ENCODE measurements at places on chromosomes 7 and 10. TPM values are rescaled to one million over a fixed set of nuclear protein-coding genes. Genes with fewer than 3 reads are reported as not detected.
A peak's percentile ranks its signal among the peaks of the same experiment; 100 is the strongest.

The MMP21 gene
- polyA plus RNA-seq = 0.20 TPM

The ABCA13 gene
- 1.8 TPM for polyA plus RNA-seq

The SKIDA1 gene
- 13.6 TPM for polyA plus RNA-seq

DNA sequence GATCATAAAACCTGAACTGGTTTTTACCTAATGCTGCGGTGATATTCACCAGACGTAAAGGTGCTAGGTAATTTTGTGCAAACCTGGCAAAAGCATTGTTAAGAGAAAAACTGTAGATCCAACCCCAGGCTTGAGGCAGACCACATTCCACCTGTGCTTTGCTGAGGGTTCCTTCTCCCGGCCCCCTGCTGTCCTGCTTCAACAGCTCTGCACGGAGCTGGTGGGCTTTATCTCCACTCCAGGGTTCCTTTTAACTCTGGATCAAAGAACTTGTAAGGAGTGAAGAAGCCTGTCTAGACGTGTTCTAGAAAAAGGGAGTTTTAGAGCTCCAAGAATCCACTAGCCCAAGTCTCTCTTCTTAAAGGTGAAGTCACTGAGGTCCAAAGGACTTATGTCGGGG lies 87.5 kb upstream of the NMT2 start:
- DNase-seq = no peak

GRCh38 chr10:117204316-117204715 lies 7.0 kb downstream of the KCNK18 start:
- DNase-seq = no peak

DNA sequence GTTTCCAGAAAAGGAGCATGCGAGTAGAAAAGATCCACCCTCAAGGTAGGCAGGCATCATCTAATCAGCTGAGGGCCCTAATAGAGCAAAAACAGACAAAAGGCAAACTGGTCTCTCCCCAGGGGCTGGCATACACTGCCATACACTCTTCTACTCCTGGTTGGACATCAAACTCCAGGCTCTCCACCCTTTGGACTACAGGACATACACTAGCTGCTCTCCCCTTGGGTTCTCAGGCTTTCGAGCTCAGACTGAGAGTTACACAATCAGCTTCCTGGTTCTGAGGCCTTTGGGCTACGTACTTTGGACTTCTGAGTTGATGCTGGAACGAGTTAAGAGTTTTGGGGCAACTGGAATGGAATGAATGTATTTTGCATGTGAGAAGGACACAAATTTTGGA lies 50.9 kb upstream of the TM9SF3 start:
- DNase-seq = no peak

- DNase-seq = no peak
Measured at GRCh38 chr10:80139265-80139664, 6.7 kb downstream of the PLAC9 start.

GRCh38 chr7:129780974-129781927 lies 169.7 kb downstream of the NRF1 start:
- DNase-seq = no peak

- DNase-seq = no peak
Measured at GRCh38 chr7:92769394-92769699, 67.0 kb downstream of the CDK6 start.

- no peak for DNase-seq
Measured at GRCh38 chr10:16643502-16643901, 121.8 kb upstream of the C1QL3 start.

- DNase-seq = no peak
Measured at GRCh38 chr7:130385600-130386066, 5.3 kb downstream of the CPA1 start.

DNA sequence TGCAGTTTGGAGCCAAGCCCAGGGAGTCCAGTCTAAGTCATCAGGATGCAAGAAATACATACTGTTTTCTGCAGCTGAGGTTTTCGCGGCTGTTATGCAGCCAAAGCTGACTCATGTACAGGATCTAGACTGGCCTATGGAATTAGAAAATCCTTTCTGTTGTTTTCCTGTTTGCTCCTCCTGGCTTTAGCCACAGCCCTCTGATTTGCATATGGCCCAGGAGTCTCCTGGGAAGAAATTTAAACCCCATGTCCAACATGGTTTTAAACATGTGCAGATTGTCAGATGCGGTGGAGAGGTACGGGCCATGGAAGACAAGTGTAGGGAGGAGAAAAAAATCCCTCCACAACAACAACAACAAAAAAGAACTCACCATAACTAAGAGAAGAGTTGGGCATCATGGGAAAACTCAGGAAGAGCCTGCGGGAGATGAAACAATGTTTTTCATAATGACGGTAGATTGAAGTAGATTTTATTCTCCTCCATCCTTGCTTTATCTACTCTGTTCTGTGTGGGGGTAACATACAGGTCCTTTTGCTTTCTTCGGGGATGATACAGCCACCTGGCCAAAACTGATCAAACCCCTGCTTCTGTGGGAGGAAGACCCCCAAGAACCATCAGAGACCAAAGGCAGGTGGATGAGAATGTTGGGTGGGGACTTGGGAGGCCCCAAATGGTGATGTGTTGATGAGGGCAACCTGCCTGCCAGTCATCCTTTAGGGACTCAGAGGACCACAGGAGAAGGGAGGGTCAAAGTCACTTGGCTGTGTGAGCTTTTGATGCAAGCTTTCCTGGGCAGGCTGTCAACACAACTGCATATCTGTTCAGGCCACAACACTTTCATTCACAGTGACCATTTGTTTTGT lies 29.8 kb upstream of the GNA12 start:
- no peak for DNase-seq

DNA sequence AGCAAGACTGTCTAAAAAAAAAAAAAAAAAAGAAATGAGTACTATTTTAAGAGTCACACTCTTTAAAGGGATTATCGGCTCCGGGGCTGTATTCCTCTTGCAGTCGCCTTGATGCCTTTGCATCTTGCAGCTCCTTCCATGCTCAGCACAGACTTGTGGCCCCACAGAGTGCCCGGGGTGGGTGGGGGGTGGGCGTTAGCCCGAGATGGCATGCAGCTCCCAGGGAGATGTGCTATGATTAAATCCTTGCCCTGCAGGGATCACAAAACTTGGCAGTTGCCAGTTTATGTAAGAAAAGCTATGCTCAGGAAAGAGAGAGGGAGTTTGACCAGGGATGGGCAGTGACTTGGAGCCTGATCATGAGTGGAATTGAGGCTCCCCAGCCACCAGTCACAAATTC lies 81.9 kb downstream of the CCDC3 start:
- no peak for DNase-seq

DNA sequence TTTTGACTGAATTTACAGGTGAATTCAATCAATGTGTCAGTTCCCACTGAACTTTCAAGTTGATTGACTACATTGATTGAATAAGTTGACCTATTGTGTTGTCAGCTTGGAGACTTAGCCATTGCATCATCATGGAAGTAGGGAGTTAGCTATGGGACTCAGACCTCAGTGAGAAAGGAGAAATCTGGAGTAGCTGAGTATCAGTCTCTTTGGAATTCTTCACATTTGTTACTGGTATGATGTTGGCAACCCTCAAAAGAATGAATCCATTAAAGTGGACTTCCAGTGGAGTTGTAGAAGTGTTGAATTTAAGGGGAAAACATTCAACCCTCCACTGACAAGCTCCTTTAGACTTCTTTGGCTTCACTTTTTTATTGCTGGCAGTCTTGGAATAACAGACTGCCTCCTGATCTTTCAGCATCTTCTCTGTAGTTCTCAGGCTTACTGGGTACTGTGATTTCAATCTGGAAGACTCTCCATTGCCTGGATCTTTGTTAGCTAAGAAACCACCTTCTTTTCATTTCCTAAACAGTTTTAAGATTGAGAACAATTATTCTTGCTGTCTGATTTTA lies 160.3 kb upstream of the NRP1 start:
- no peak for DNase-seq

GRCh38 chr7:30968294-30968693 lies 4.5 kb downstream of the GHRHR start:
- no peak for DNase-seq

DNA sequence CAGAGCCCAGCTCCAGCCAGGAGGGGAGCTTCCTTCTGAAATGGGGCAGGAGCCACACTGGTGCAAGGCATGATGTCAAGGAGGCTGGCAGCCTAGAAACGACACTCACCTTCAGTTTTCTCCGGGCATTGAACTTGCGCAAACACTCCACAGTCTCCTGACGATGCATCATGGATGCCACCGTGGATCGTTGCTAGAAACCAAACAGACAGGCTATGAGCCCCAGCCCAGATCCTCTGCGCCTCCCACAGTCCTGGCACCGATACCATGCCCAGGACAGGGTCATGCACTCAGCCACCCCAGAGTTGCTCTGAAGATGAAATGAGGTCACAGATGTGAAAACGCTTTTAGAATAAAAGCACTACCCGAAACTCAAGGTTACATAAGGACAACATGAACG lies 31.0 kb upstream of the NDST2 start:
- DNase-seq = no peak

DNA sequence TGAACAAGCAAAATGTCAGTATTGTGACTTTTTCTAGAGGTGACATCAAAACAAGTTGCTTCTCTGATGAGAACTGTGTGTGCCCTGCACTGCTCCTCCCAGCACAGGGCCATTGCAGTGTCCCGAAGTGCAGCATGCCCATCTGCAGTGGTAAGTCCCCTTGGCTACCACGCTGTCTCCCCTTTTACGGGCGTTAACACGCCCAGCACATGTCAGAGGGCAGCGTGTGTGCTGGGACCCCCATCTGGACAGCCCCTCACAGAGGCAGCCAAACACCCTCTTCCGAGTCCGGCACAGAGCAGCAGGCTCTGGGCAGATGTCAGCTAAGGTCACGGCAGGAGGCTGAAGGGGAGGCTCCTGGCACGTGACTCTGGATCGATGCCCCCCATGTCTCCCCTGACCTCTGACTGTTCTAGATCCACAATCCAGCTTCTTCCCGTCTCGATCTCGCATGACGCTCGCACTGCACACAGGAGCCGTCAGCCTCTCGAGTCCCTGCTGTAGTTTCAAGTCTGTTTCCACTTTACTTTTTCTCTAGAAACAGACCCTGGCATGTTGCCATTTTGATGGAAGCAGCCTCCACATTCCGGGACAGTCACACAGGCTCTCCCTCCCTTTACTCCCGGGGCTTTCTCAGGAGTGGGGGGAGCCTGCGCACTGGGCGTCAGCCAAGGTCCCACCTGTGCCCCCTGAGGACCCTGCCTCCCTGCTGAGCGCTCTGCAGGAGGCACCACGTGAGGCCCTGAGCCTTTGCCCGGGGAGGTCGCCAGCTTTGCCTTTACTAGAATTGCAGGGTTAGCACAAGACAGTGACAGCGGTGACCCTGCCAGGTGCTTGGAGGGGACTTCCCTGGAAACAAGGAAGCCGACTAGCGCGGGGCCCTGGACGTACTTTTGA lies 133.8 kb downstream of the TCERG1L start:
- no peak for DNase-seq

DNA sequence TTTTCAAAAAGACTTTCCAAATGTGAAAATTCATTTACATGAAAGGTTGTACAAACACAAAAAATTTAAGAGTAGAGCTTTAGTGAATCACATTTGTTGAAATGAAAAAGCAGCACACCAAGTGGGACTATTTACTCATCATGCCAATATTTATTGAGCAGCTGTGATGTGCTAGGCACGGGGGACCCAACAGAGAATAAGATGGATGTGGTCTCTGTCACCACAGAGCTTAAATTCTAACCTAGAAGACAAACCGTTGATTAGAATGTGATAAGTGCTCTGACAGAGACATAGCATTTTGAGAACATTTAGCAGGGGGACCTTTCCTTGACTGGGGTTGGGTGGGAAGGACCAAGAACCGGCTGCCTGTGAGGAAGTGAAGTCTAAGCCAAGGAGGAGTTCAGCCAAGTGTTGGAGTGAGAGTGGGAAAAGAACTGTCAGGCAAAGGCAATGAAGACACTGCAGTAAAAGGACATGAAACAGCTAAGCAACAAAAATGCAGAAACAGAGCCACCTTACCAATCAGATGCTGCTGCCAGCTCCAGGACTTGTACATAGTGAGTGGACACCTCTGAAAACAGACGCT lies 19.1 kb downstream of the ADAM12 start:
- DNase-seq = peak; percentile 42

GRCh38 chr10:133123746-133124356 lies 36.1 kb downstream of the ADGRA1 start:
- no peak for DNase-seq

DNA sequence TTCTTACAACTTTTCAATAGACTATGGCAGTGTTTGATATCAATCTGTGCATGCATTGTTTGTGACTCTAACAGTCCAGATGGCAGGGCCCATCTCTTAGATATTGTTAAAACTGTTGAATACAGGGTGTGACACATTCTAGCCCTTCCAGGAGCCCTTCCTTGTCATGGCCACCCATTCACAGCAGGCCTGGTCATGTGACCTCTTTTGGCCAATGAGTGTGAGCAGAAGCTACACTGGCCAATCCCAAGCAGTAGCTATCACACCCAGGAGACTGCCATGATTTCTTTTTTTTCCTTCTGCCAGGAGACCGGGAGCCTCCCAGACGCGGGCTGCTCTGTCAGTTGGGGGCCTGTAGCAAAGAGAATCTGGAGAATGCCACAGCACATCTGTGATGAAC lies 655.4 kb upstream of the MKI67 start:
- no peak for DNase-seq

DNA sequence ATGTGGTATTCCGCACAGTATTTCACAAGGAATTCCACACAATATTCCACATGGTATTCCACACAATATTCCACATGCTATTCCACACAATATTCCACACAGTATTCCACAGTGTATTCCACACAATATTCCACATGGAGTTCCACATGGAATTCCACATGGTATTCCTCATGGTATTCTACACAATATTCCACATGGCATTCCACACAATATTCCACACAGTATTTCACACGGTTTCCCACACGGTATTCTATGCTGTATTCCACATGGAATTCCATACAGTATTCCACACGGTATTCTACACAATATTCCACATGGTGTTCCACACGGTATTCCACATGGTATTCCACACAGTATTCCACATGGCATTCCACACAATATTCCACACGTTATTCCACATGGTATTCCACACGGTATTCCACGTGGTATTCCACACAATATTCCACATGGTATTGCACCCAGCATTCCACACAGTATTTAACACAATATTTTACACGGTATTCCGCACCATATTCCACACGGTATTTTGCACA lies 137.3 kb upstream of the CHST15 start:
- no peak for DNase-seq

GRCh38 chr10:31761156-31761555 lies 167.5 kb downstream of the ARHGAP12 start:
- DNase-seq = no peak

GRCh38 chr10:122656741-122657140 lies 42.9 kb downstream of the C10orf120 start:
- DNase-seq = no peak

GRCh38 chr10:85060944-85061343 lies 732.6 kb downstream of the CCSER2 start:
- no peak for DNase-seq

DNA sequence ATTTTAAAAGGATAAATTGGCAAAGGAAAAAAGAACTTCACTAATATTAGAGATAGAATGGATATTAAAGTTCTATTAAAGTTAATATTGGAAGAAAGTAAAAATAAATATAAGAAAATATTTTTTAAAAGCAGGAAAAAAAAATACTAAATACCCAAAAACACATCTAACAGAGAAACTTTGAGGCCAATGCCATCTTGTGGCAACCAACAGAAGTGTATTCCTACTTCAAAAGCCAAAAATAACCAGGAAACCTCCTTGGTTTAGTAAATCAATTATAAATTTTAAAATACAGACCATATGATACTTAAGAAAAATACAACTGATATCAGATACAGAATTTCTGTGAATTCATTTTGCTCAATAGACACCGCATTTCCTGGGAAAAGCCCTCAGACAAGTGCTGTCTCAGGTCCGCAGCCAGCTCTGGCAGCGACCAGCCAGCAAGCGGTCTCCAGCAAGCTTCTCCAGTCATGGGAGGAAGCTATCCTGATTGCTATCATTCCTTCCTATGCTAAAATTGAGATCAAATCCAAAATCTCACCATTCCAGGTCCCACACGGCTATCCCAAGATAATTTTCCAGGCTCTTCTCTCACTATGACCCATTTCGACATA lies 65.3 kb downstream of the LMBR1 start:
- no peak for DNase-seq
